ENCODE measurements at places on chromosomes 12 and 14.

GRCh38 chr12:55720894-55721444 is 776 bp downstream of the RDH5 start:
- no peak for DNase-seq

GRCh38 chr14:92690171-92691011 is 58.0 kb downstream of the LGMN start:
- no peak for DNase-seq

GRCh38 chr14:73723406-73723796 is 9.2 kb upstream of the PNMA1 start:
- no peak for DNase-seq

GRCh38 chr12:93127107-93127560 is 198.0 kb upstream of the EEA1 start:
- no peak for DNase-seq

GRCh38 chr12:60269611-60270269 is 673.9 kb downstream of the SLC16A7 start:
- no peak for DNase-seq

DNA sequence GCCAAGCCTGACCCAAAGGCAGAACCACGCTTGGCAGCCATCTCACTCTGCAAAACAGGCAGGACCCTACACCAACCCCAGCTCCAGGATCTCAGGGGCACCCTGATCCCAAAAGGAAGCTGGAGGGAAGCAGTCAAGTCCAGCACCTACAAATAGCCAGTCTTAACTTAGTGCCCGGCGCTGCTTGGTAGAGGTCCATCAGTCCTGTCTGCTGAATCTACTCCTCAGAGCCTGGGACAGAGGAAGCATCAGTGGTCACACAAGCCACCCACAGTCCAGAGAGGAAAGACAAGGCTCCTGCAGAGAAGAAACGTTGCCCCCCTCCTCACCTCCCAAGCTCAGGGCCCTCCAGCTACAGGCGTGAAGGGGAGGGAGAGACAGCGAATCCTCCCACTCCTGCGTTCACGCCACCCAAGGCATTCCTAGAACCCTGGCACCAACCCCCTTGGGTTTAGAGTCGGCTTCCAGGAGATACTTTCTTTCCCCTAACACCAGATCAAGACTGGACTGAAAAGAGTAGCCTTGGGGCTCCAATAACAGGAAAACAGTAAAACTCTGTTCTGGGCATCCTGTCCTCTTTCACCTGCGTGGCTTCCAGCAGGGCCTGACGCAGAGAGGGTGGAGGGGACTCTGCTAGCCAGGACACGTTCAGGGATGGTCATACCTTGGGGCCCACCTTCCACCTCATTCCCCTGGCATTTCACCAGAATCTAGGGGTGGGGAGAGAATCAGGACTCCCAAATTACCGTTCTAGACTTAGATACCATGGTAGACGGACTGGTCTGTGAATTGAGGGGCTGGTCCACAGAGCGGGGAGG is 1.2 kb downstream of the PXN start:
- DNase-seq: no peak

DNA sequence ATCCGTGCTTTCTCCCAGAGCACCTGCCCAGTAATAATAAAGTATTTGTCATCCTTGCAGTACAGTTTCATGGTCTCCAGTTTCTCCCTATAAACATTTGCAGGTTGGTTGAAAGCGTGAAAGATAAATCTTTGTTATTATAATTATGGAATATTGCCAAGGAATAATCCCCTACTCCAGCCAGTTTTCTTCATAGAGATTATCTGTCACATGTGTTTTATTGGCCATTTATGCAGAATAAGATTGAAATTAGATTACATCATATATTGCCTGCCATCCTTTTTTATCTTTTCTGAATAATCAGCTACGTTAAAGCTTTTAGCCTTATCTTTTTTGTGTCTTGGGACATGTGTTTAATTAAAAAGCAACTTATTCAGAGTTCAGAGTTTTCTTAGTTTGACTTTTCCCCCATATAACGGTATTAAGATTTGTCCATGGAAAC is 168.0 kb downstream of the KICS2 start:
- DNase-seq: no peak

DNA sequence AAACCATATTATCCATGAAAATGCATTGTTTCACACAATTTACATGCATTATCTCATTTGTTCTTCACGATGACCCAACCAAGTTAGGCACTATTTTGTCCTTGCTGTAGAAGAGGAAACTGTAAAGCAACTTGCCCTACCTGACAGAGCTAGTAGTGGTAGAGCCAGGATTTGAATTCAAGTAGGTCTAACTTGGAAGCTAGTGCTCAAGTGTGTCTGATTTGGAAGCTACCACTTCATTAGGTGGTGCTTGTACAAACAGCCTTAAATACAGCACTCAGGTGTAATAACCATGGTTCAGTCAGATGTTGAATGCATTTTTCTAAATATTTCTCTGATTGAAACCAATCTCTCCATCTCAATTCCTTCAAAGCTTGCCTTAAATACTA is 123.6 kb downstream of the PAWR start:
- no peak for DNase-seq

GRCh38 chr12:97222391-97222790 is 240.2 kb upstream of the RMST start:
- no peak for DNase-seq

DNA sequence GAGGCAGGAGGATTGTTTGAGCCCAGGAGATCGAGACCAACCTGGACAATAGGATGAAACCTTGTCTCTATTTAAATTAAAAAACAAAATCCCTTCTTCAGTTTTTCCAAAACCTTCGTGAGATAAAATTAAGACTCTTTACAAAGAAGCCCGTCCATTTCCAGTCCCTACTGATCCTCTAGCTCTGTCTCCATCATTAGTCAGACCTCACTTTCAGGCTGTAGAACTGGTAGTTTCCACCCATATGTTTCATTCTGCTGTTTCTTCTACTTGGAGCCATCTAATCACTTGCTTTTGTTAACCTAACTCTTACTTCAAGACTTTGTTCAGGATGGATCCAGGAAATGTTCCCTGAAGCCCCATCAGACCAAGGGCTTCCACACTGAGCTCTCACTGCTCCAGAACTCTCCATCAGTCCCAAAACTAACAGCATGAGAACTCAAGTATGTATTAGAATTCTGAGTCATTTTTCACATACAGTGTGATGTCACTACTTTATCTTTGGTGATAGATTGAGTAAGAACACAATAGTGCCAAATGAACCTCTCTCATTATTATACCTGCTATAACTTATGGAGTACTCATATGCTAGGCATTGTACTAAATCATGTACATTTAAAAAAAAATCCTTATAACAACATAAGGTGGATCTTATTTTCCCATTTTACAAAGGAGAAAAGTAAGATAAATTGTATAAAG is 90.8 kb downstream of the PRICKLE1 start:
- DNase-seq: no peak

- DNase-seq: no peak
Observed at GRCh38 chr14:97074856-97075255, 277.7 kb downstream of the VRK1 start.

DNA sequence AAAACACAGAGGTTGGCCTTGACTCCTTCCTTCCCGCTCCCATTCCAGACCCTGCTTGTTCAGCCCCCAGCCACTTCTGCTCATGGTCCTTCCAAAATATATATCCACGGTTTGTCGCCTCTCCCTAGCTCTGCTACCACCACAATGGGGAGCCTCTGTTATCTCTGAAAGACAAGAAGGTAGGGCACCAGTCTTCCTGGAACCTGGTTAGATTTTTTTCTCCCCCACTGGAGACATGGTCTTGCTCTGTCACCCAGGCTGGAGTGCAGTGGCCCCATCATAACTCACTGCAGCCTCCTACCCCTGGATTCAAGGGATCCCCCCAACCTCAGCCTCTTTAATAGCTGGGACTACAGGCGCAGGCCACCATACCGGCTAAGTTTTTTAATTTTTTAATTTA is 95.7 kb downstream of the PTPN11 start:
- DNase-seq: no peak

DNA sequence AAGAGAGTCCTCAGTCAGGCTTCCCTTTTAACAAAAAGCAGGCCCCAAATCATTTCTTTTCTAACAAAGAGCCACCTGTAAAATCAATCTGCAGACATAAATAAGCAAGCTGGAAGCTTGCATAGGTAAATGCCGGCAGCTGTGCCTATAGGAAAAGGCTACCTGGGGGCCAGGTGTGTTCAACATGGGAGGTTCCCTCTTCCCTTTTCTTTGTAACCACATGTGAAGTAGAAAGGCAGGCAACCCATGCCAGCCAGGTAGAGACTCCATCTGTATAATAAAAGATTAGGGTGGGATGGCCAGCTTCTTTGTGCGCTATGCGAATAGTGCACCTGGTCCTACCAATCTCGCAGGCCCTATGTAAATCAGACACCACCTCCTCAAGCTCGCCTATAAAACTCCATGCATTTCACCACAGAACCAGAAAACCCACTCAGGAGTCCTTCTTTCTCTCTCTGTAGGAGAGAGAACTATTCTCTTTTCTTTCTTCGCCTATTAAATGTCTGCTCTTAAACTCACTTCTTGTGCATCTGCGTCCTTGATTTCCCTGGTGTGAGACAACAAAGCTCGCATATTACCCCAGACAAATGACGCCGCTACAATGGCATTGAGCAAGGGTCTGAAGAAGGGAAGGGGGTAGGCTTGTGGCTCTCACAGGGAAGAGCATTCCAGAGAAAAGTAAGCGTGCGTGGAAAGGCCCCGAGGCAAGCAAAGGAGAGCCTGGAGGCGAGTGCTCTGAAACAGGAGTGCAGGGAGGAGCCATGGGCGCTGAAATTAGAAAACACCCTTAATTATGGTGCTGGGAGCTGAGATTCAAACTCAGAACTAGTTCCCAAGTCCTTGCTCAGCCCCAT is 67.2 kb downstream of the TTC9 start:
- no peak for DNase-seq

DNA sequence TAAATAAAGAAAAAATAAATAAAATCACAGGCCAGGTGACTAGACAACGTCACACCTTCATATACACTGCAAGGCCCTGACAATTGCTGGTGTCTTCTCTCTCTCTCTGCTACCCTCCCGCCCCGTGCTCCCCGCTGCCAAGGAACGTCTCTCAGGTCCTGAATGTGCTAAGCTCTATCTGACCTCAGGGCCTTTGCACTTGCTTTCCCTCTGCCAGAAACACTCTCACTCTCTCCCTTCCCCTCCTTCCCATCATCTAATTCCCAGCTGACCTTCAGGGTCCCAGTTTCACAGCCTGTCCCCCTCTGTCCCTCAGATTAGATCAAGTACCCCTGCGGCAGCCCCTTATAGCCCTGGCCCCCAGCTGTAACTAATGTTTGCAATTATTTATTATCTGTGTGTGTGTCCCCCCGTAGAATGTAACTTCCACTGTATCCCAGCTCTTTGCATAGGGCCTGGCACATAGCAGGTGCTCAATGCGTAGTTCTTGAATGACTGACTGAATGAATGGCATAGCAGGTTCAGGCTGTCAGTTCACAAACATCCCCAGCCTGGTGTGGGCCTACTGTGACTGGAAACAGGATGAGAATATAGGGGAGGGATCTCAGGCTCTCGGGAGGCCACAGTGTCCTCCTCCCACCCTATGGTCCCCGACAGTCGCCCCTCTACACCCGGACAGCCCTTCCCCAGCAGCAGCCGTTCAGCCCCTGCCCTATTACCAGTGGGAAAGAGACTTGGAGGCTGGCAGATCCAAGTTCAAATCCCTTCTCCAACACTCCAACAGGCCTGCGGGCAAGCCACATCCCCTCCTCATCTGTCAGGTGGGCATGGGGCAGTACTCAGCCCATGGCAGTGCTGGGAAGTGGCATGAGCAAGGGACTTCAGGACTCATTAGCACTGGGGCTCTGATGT is 6.6 kb downstream of the BEGAIN start:
- no peak for DNase-seq

GRCh38 chr14:34372786-34373185 is 89.3 kb downstream of the SPTSSA start:
- DNase-seq: no peak

GRCh38 chr12:57240926-57241401 is 10.0 kb downstream of the STAC3 start:
- no peak for DNase-seq

- DNase-seq: no peak
Observed at GRCh38 chr14:68079941-68080697, 260.5 kb downstream of the RAD51B start.

DNA sequence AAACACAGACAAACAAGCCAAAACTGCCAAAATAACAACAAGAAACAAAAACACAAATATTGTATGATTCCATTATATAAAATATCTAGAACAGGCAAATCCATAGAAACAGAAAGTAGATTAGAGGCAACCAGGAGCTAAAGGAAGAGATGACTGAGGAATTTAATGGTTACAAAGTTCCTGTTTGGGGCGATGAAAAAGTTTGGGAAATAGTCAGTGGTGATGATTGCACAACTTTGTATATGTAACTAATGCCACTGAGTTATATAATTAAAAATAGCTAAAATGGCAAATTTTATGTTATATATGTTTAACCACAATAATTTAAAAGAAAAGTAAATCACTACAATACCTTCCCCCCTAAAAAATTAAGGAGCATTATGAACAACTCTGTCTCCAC is 24.5 kb downstream of the GNPTAB start:
- no peak for DNase-seq

DNA sequence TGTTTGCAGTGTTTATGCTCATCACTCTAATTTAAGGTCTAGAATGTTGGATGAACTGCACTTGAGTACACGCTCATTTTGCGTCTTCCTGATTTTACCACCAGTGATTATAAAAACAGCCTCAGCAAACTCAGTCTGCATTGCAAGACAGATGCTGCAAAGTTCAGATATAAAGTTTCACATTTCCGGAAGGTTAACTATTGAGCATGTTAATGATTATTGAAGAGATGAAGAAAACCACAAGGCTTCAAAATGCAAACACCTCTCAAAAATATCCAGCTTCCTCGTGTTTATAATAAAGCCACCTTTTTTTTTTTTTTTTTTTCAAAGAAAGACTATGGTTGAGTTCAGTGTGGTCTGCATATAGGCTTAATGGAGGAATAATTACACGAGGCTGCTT is 92.1 kb upstream of the BMP4 start:
- no peak for DNase-seq

DNA sequence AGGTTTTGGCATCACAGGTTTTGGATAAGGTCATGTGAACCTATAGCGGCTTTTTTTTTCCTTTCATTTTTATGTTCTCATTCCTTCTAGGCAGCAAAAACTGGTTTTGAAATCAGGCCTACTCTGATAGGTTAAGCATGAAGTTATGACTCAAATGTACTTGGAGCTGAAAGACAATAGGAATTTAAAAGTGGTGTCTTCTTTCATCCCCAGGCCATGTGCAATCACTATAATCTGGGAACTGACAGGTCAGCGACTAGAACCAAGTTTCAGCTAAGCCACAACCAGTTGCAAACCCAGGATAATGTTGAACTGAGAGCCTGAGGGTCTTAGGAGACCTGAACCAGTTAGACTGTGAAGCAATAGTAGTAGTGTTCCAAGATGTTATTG is 74.3 kb downstream of the ANO6 start:
- DNase-seq: no peak

DNA sequence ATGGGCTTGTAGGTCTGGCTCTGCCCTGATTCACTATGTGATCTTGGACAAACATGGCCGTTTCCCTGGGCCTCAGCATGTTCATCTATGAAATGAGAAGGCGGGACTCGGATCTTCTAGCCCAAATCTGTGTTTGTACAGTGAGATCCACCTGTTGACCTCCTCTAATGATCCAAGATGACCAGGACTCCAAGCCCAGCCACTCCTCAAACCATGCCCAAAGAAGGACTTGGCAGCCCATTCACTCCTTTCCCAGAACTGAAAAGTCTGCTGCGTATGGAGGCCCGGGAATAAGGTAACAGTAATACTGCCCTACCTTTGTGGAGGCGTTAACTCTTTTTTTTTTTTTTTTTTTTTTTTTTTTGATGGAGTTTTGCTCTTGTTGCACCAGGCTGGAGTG is 39.9 kb downstream of the APPL2 start:
- DNase-seq: no peak
